BE2C (cell line): ENCODE measurements at places on chromosomes 11 and 22.

DNA sequence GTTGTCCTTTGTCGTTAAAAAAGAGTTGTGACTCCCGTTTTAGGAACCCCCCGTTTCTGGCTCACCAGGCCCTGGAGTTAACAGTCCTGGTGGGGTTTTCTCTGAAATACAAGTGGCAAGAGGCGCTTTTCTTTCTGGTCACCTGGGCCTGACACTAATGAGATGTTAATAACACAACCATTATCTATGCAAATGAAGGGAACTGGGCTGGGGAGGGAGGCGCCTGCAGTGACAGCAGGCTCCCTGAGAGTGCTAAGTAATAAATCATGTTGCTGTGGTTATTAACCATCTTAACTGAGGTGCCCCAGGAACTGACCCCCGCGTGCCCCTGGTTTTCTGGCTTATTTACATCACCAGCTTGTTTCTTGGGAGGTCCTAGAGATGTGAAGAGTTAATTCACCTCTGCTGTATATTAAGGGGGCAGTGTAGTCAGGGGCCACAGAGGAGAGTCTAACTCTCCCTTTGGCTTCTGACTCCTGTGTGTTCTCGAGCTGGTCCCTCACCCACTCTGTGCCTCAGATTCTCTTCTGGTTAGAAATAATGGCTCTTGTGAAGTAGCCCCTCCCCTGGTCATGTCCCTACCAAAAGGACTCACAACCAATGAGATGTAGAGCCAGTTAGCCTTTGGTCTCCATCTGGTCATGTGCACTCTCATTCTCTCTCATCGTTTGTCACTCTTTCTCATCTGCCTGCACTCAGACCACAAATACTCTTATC, 276.6 kb upstream of the CADM1 start:
- no peak for DNase-seq

DNA sequence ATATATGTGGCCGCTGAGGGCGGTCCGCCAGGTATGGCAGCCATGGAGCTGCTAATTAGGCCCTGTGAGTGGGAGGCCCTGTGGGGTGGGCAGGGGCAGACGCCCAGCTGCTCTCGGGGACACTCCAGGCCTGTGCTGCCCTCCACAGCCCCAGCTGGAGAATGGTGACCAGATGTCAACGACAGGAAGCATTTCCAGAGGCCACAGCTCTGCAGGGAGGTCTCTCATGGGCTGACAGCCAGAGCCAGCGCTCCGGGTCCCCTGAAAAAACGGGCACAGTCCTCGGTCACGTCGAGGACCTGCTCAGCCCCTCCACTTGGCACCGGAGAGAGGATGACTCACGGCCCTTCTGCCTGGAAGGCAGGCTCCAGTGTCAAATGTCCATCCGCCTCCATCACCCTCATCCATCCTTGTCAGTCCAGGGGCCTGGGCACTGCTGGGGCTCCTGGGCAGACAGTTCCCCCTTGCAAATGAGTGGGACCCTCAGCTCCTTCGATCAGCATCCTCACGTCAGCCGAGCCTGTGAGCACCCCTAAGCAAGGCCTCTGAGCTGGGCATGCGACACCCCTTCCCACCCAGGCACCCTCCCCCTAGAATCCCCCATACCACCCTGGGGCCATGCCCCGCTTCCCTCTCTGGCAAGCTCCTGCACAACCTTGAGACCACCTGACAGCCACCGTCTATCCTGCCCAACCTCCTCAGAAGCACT, 1.9 kb downstream of the BID start:
- DNase-seq = peak; percentile 63

GRCh38 chr11:126162306-126163030, 49.0 kb downstream of the RPUSD4 start:
- DNase-seq = no peak

DNA sequence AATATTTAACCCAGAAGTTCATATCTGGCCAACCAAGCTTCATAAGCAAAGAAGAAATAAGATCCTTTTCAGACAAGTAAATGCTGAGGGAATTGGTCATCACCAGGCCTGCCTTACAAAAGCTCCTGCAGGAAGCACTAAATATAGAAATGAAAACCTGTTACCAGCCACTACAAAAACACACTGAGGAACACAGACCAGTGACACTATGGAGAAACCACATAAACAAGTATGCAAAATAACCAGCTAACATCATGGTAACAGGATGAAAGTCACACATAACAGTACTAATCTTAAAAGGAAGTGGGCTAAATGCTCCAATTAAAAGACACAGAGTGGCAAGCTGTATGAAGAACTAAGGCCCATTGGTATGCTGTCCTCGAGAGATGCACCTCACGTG, 311.4 kb downstream of the DYNC2H1 start:
- DNase-seq = no peak

DNA sequence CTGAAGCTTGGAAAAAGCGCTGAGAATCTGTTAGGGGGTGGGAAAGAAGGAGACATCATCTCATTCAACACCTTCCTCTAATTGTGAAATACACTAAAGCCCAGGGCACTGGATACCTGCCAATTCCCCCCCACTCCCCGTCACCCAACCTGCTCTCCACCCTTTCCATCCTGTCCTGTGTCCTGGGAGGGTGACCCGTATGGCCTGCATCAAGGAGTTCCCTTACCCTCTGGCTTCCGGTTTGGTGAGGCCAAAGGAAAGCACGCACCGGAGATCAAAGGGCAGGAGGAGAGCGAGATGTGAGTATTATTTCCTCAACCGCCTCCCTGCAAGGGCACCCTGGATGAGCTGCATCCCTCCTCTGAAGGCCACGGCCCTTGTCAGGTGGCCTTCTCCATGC, 65.0 kb upstream of the PTPRJ start:
- DNase-seq = no peak

GRCh38 chr11:19237381-19237780, 3.4 kb downstream of the E2F8 start:
- DNase-seq = no peak

- DNase-seq = no peak
Measured at GRCh38 chr11:75966537-75967287, 151.7 kb downstream of the UVRAG start.

DNA sequence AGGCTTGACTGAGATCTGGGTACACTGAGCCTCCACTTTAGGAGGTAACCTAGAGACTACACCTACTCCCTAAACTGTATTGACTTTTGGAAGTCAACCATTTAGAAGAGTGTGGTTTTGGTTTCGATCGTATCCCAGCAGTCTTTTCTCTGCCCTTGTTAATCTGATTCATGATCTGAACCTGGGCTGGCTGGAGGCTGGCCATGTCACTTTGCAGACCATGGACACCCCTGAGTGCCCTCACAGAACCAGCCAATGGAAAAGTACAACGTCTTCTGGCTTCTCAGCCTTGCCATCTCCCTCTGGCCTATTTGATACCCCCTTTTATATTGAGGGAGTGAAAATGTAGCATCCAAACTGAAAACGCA, 10.8 kb downstream of the EHF start:
- no peak for DNase-seq

DNA sequence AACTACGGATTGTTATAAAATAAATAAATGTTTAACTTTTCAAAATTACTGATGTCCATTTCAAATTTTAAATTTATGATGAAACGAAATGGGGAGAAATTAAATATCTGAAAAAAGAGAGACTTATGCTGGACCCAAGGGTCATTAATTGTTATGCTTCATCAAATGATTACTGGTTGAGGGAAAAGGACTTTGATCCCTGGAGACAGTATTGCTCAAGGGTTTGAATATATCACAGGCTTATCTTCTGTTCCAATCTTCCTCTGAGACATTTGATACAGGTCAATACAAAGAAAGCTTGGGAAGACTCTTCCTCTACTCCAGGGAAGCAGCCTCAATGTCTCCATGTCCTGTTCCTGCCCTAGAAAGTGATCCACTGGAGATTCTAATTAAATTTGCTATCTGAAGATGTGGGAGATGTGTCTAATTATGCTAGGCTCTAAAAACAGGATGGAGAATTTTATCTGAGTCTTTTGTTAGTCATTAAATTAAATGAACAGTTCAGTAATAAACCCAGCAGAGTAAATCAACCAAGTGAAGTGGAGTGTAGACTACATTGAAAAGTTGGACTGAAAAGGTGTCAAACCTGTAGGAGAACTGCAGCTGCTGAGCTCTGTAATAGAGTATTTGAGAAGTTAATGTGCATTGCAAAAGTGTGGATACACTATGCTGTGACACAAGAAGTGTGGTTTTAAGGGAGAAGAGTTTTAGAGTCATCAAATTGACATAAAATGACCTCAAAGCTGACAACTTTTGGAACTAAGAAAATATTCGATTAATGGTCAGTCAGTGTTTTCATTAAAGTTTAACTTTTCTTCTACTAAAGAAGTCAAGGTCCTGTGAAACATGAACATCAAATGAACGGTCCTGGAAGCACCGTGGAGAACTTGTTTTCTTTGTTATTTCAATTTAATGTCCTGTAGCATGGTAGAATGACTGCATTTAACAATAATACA, 623.7 kb upstream of the CCDC90B start:
- DNase-seq = no peak

DNA sequence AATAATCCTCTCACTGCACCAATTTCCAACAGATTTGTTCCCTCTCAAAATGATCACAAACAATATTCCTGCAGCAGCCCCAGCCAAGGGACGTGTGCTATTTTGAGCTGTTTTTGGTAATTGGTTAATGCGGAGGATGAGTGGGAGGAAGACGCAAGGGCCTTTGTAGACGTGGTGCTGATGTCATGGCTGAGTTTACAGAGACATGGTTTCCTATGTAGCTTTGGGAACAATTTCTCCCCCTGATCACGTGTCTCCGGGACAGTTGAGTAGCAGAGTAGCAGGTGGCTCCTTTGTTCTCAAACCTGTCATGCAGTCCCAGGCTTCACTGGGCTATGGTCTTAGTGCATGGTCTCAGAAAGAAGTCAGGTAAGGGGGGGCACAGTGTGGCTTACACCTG, 183.2 kb upstream of the NECTIN1 start:
- DNase-seq = no peak

GRCh38 chr22:32482708-32483107, 8.1 kb downstream of the FBXO7 start:
- DNase-seq = no peak

- DNase-seq = no peak
Measured at GRCh38 chr11:115716601-115717529, 212.7 kb upstream of the CADM1 start.

- no peak for DNase-seq
Measured at GRCh38 chr11:121207485-121208115, 85.0 kb upstream of the SC5D start.

DNA sequence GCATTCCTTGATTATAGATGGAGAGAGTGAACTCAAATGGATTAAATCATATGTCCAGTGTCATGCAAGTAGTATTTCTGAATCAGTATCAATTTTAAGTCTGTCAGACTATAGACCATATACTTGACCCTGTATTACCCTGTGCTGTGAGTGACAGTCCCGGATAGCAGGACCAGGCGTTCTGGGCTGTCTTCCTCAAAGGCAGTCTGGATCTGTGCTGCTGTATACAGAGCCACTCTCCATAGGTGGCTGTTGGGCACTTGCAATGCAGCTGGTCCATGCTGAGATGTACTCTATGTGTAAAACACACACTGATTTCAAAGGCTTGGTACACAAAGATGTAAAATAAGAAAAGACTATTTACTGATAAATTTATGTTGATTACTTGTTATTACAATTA, 294.3 kb downstream of the OPCML start:
- DNase-seq = no peak

GRCh38 chr11:10844796-10845195, 13.1 kb downstream of the ZBED5 start:
- no peak for DNase-seq

GRCh38 chr11:116939499-116939898, 102.1 kb upstream of the APOA1 start:
- no peak for DNase-seq

GRCh38 chr11:121476379-121477032, 23.7 kb upstream of the SORL1-AS1 start:
- DNase-seq = no peak

GRCh38 chr11:7677796-7678201, 4.5 kb upstream of the CYB5R2 start:
- no peak for DNase-seq

- peak; percentile 31 for DNase-seq
Measured at GRCh38 chr11:78977009-78977408, 402.3 kb upstream of the NARS2 start.

DNA sequence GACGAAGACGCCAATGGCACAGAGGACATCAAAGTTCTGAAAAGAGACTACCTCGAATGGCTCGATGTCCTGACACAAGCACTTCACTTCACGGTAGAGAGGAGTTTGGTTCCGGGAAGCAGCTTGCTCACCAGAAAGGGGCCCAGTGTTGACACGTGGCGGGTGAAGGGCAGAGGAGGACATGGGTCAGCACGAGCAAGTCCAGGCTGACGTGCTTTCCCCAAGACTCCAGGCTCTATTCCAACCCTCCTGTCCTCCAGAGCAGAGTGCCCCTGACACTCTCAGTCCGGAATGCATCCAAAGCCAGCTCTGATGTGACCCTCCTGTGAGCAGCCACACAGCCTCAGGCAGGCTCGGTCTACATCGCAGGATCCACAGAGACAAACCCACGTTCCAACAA, 77.5 kb upstream of the BID start:
- no peak for DNase-seq

GRCh38 chr22:29511126-29511862, 31.3 kb downstream of the NEFH start:
- no peak for DNase-seq

DNA sequence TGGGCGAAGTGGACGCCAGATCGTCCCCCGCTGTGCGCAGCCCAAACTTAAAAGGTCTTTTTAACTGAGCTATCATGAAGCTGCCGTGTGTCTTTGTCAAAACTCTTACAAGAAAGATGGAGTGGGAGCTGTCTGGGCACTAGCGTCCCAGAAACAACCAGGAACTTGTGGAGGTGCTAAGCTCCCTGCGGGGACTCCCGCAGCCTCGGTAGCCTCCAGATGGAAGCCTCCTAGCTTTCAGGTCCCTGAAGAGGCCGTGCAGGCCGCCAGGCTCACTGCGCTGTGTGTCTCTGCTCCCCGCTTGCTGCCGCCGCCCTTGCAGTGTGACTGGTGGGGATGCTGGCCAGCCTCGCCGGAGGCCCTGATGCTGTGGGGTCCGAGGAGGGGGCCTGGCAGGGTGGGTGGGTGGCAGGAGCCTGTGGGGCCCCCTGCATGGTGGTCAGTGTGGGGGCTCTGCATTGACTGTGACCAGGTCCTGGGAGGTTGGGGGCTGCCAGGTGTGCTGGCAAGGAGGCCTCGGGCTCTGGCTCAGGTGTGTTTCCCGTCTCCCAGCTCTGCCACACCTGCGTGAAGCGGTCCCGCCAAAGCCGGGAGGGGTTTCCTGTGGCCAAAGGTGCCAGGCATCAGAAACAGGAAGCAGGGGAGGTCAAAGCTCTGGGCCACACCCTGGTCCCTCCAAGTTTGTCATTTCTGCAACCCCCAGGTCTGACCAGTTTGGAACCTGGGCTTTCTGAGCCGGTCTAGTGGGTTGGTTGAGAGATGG, 1.2 kb downstream of the TRABD start:
- no peak for DNase-seq

GRCh38 chr11:120170741-120171261, 32.9 kb upstream of the TRIM29 start:
- no peak for DNase-seq

GRCh38 chr11:118057251-118058145, 19.4 kb upstream of the TMPRSS4 start:
- no peak for DNase-seq
